ENCODE measurements at places on chromosomes 4 and X. TPM values are rescaled to one million over a fixed set of nuclear protein-coding genes. Genes with fewer than 3 reads are reported as not detected.

The LAMP2 gene
- 83.0 TPM for total RNA-seq

The EPHA5 gene
- total RNA-seq, result 1.0 TPM

The RNF175 gene
- not detected for total RNA-seq

The L1CAM gene
- total RNA-seq, result 1.6 TPM

The MSX1 gene
- 1.6 TPM for total RNA-seq
